ENCODE measurements at places on chromosomes 1 and 21. TPM values are rescaled to one million over a fixed set of nuclear protein-coding genes. Genes with fewer than 3 reads are reported as not detected.
A peak's percentile ranks its signal among the peaks of the same experiment; 100 is the strongest.

- no peak overlapping the region for H3K27ac ChIP-seq
- no peaks in the 10 kb centered on the region for H3K4me1 ChIP-seq
- H3K4me3 ChIP-seq = no peak overlapping the region
- no peaks in the 10 kb centered on the region for H3K27me3 ChIP-seq
These were observed 36.9 kb downstream of the WDR64 start for GRCh38 chr1:241688940-241689368.

DNA sequence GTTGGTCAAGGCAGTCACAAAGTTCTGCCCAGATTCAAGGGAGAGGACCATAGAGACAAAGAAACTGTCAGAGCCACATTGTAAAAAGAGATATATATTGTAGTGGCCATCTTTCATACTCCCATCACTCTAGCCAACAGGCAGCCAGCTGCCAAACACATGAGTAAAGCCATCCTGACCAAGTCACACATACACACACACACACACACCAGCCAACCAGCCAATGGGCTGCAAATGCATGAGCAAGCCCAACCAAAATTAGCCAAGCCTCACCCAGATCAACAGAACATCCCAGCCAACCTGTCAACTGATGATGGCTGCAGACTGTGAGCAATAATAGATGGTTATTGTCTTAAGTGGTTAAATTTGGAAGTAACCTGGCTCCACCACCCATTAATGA, 120.7 kb downstream of the SEC16B start:
- no peak overlapping the region for H3K4me3 ChIP-seq
- H3K27ac ChIP-seq = no peak overlapping the region
- H3K36me3 ChIP-seq = no peaks in the 10 kb centered on the region
- H3K27me3 ChIP-seq = no peaks in the 10 kb centered on the region
- DNase-seq = no peak

DNA sequence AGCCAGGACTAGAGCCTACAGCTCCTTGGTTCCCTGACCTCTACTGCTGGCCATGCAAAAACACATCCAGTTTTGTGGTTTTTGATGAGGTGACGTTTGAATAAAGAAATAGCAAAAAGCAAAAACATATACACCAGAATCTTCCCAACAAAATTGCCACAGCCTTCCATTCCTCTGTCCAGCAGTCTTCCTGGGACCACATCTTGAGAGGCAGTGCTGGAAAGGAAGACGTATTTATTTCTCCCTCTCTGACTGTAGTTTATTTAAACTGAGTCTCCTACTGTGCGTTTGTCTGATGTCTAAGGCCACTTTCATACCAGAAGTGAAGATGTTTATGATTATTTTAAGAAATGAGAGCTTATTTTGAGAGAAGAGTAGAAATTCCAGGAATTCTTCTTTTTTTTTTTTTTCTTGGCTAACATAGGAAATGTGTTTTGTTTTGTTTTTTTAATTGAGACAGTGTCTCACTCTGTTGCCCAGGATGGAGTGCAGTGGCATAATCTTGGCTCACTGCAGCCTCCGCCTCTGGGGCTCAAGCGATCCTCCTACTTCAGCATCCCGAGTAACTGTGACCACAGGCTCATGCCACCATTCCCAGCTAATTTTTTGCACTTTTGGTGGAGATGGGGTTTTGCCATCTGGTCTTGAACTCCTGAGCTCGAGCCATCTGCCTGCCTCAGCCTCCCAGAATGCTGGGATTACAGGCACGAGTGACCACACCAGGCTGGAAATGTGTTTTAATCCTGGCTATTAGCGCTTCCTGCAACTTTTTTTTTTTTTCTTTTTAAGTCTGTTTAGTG, 118.5 kb downstream of the ITSN1 start:
- H3K27ac ChIP-seq = peak overlapping the region; percentile 78
- no peak overlapping the region for H3K4me3 ChIP-seq
- H3K4me1 ChIP-seq = peaks cover 26% of the 10 kb centered on the region
- DNase-seq = peak; percentile 26
- H3K27me3 ChIP-seq = no peaks in the 10 kb centered on the region

GRCh38 chr1:98102345-98103030, 181.7 kb upstream of the DPYD start:
- no peak overlapping the region for H3K27ac ChIP-seq
- H3K4me3 ChIP-seq = no peak overlapping the region
- DNase-seq = no peak

GRCh38 chr1:206909161-206909882, 12.1 kb downstream of the IL24 start:
- H3K27me3 ChIP-seq = no peaks in the 10 kb centered on the region
- peak overlapping the region; percentile 38 for H3K4me3 ChIP-seq
- H3K36me3 ChIP-seq = no peaks in the 10 kb centered on the region
- peak; percentile 99 for DNase-seq

- no peaks in the 10 kb centered on the region for H3K27me3 ChIP-seq
- no peaks in the 10 kb centered on the region for H3K36me3 ChIP-seq
- no peak for DNase-seq
- H3K4me3 ChIP-seq = no peak overlapping the region
- H3K27ac ChIP-seq = no peak overlapping the region
These were observed 79.8 kb upstream of the WNT4 start for GRCh38 chr1:22222723-22223122.

DNA sequence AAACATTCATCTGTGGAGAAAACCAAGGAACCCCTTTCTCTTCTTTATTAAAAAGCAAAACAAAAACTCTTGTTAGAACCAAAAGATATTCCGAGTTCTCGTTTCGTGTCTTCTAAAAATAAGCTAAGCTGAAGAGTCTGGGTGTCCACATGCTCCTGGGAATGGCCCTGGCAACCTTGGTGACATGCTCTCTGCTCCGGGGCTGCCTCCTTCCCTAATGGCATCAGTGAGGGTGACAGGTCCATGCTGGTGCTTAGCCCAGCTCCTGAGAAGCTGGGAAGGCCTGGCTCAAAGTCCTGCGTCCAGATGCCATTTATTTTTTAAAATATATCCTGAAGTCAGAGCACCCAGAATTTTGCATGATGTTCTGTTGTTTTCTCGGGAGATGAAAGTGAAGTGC, 24.6 kb upstream of the TRAPPC10 start:
- H3K27ac ChIP-seq = no peak overlapping the region
- no peak for DNase-seq
- H3K36me3 ChIP-seq = no peaks in the 10 kb centered on the region
- no peaks in the 10 kb centered on the region for H3K27me3 ChIP-seq
- no peak overlapping the region for H3K4me3 ChIP-seq
- peaks cover 4% of the 10 kb centered on the region for H3K4me1 ChIP-seq

GRCh38 chr1:39076127-39076798, 50.1 kb downstream of the NDUFS5 start:
- no peaks in the 10 kb centered on the region for H3K36me3 ChIP-seq
- H3K4me3 ChIP-seq = no peak overlapping the region
- H3K27ac ChIP-seq = peak overlapping the region; percentile 42
- H3K4me1 ChIP-seq = peaks cover 7% of the 10 kb centered on the region

DNA sequence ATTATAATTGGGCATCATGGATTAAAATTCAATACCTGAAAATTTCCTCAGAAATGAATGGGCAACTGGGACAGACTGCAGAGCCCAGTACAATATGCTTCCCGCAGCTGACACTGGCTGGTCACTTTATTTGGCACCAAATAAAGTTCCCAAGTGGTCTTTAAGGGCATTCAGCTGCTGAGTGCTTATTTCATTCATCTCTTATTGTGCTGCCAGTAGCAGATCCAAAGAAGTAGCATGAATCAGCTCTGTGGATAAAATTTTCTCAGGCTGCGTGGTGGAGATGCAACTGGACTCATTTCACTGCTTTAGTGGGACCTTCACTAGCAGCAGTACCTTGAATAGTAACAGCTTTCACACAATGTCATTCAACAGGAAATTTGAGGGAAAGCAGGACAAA, 226.3 kb upstream of the ADGRL2 start:
- no peaks in the 10 kb centered on the region for H3K36me3 ChIP-seq
- H3K27ac ChIP-seq = no peak overlapping the region
- peaks cover 5% of the 10 kb centered on the region for H3K4me1 ChIP-seq
- no peaks in the 10 kb centered on the region for H3K27me3 ChIP-seq
- peak; percentile 16 for DNase-seq

GRCh38 chr1:206949208-206949607, 2.9 kb upstream of the PIGR start:
- no peak for DNase-seq
- no peaks in the 10 kb centered on the region for H3K27me3 ChIP-seq
- no peak overlapping the region for H3K27ac ChIP-seq
- H3K4me3 ChIP-seq = no peak overlapping the region

GRCh38 chr1:50424045-50424883, 1.0 kb upstream of the DMRTA2 start:
- no peak overlapping the region for H3K27ac ChIP-seq
- H3K27me3 ChIP-seq = peaks cover 83% of the 10 kb centered on the region
- H3K4me3 ChIP-seq = no peak overlapping the region
- DNase-seq = no peak
- peaks cover 8% of the 10 kb centered on the region for H3K4me1 ChIP-seq
- H3K36me3 ChIP-seq = no peaks in the 10 kb centered on the region

GRCh38 chr1:229075217-229075616, 195.7 kb upstream of the RAB4A start:
- no peaks in the 10 kb centered on the region for H3K27me3 ChIP-seq
- no peak overlapping the region for H3K4me3 ChIP-seq
- H3K27ac ChIP-seq = no peak overlapping the region
- H3K36me3 ChIP-seq = no peaks in the 10 kb centered on the region
- peaks cover 24% of the 10 kb centered on the region for H3K4me1 ChIP-seq

DNA sequence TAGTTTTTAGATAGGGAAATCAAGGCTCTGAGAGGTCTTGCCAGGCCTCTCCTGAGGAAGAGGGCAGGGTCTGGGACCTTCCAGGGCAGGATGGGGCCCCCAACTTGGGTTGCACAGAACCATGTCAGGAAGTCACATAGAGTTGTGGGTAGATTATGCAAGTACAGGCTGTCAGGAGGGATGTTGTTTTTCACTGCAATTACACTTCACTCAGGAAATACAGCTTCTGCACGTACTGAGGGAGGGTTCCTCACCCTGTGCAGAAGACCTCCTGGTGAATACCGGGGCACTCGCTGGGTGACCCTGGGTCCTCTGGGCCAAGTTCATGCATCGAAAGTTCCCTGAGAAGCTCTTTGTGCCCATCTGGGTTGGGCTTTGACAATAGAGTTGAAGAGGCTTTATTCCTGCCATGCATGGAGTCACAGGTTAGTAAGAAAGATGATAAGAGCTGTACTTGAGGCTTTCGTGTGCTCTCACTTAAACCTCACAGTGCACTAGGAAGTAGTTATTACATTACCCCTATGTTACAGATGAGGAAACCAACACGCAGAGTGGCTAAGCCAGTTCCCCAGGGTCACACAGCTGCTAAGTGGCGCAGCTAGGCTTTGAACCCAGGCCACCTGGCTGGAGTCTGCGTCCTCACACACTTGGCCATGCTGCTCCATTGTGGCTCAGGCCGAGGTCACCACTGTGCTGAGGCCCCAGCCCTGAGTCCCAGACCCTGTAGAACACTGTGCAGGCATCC, 16.2 kb upstream of the TNFRSF1B start:
- DNase-seq = peak; percentile 60
- H3K4me1 ChIP-seq = peaks cover 54% of the 10 kb centered on the region
- H3K4me3 ChIP-seq = no peak overlapping the region
- H3K27ac ChIP-seq = peak overlapping the region; percentile 51
- no peaks in the 10 kb centered on the region for H3K36me3 ChIP-seq

DNA sequence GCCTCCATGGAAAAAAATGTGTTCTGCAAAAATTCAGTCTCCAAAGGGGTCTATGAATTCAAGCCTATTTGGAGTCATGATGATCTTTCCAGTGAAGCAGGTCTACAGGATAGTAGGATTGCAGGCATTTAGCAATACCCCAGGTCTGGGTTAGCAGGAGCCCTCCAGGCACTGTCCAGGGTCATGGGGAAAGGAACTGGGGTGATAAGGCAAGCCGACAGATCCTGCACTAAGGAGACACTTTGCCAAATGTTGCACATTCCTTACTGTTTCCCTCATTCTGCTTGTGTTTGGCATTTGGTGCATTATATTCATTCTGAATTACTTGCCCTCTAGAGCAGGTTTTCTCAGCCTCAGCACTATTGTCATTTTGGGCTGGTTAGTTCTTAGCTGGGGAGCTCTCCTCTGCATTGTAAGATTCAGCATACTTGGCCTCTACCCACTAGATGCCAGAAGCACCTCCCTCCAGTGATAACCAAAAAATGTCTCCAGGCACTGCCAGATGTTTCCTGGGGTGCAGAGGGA, 333.3 kb upstream of the PLXNA2 start:
- no peaks in the 10 kb centered on the region for H3K27me3 ChIP-seq
- DNase-seq = no peak
- no peaks in the 10 kb centered on the region for H3K36me3 ChIP-seq

DNA sequence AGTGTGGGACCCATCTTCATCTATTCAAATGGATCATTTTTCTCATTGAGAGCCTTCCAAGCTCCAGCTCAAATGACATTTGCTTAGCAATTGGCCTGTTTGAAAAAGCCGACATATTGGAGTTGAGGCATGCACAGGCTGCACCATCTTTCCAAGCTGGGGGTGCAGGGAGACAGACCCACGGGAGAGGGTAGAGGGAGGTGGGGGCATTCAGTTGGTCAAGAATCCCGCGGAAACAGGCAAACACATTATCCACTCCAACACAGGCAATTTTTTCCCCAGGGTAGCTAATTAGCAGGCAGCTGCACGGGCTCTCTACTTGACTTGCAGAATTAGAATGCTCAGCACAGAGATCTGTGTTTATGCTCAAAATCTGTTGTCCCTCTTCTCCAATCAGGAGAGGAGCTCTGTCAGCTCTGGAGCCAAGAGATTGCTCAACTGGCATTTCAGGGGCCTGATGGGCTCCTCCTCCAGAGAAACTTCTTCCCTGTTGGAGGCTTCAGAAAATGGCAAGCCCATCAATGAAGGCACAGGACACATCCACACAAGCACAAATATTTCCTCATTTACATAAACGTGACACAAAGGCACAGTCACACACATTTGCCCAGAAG, 267.8 kb downstream of the FOXD2 start:
- peaks cover 19% of the 10 kb centered on the region for H3K27me3 ChIP-seq
- DNase-seq = no peak
- H3K4me3 ChIP-seq = no peak overlapping the region

GRCh38 chr1:196779093-196779492, 4.5 kb downstream of the CFHR3 start:
- H3K27me3 ChIP-seq = no peaks in the 10 kb centered on the region
- no peaks in the 10 kb centered on the region for H3K36me3 ChIP-seq
- H3K4me1 ChIP-seq = no peaks in the 10 kb centered on the region
- H3K27ac ChIP-seq = no peak overlapping the region
- DNase-seq = no peak

DNA sequence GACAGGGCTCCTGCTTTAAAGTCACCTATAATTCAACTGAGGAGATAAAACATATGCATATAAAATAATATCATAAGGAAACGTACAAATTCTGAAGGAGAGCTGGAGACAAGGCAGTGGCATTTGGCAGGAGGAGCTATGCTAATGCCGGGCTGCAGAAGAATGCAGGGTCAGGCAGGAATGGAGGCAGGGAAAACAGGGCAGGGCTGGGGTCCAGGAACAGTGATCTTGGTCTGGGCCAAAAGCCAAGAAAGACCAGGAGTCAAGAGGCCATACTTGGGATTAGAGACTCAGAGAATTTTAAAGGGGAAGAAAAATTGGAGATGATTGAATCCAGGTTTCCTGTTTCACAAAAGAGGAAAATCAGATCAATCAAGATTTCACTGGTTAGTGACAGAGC, 20.0 kb upstream of the BRDT start:
- no peaks in the 10 kb centered on the region for H3K27me3 ChIP-seq
- DNase-seq = peak; percentile 77
- H3K4me1 ChIP-seq = peaks cover 9% of the 10 kb centered on the region

The HSPG2 gene
- 75.7 TPM for total RNA-seq

The PAPPA2 gene
- 1.1 TPM for total RNA-seq

The PGLYRP3 gene
- total RNA-seq = not detected

The S100A12 gene
- not detected for total RNA-seq

The CD52 gene
- 3.0 TPM for total RNA-seq

The ENTREP3 gene
- total RNA-seq = 12.0 TPM

The CTSS gene
- total RNA-seq = 26.2 TPM

The KIAA1614 gene
- 16.7 TPM for total RNA-seq

The TRABD2B gene
- total RNA-seq = 1.1 TPM

The KCNK2 gene
- total RNA-seq = 20.0 TPM
